Activated T-helper 1 cell treated with anti-CD3 and anti-CD28 coated beads, Interleukin-12 subunit alpha, Interleukin-12 subunit beta, Interleukin-2, Interleukin-4 antibody, amounts not matched to agents 30 ng/mL and 10 ng/mL and 1 ng/mL, durations not matched to agents 14 hours and 24 hours and 36 hours (primary cell): ENCODE measurements at places on chromosomes 3 and 15. TPM values are rescaled to one million over a fixed set of nuclear protein-coding genes. Genes with fewer than 3 reads are reported as not detected.
A peak's percentile ranks its signal among the peaks of the same experiment; 100 is the strongest.

Gene PAK6
- 0.26 and 0.78 TPM in 2 replicates for total RNA-seq

- no peak for DNase-seq
Observed at GRCh38 chr3:191944835-191945234, 483.9 kb downstream of the PYDC2 start.

Gene CKMT1B
- 0.44 and 0.86 TPM in 2 replicates for total RNA-seq

DNA sequence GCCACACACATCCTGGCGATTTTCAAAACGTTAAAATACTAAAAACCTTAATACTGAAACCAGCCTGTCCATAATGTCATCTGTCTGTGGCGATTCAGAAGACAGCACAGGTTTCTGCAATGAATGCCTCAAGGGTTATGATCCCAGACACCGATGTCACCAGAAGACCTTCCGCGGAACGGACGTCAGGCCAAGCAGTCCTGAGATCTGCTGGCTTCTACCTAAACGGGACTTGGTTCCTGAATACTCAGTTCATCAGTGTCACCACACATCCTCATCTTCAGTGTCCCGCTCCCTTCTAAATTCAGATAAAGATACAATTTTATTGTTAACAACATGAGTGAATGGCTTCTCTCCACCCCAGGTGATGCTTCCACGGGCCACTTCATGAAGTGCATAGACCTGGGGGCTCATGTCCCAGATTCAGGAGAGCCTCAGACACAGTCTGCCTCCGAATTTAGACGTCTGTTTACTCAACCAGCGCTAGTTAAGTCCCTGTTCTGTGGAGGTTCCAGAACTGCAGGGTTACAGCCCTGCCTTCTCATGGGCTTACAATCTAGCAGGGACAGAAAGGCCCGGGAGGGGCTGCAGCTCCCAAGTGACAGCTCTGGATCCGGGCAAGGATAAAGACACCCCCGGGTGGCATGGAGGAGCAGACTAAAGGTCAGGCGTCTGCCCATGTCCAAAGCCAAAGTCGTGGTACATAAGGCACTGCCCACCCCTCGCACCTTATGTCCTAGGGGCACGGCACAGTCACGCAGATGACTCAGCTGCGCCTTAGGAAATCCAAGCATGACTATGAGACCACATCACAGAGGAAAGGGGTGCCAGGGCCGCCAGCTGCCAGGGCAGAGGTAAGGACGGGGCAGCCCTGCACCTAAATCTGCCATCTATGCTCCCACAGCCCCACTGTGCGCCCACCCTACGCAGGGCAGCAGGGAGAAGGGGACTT lies 75.9 kb downstream of the VGLL4 start:
- no peak for DNase-seq

Gene CADM2
- not detected in 2 replicates for total RNA-seq

Gene PLSCR4
- total RNA-seq = not detected in 2 replicates

- no peak for DNase-seq
Observed at GRCh38 chr15:75502360-75502759, 50.9 kb upstream of the SIN3A start.

Gene PPP1R14D
- total RNA-seq = not detected in 2 replicates

DNA sequence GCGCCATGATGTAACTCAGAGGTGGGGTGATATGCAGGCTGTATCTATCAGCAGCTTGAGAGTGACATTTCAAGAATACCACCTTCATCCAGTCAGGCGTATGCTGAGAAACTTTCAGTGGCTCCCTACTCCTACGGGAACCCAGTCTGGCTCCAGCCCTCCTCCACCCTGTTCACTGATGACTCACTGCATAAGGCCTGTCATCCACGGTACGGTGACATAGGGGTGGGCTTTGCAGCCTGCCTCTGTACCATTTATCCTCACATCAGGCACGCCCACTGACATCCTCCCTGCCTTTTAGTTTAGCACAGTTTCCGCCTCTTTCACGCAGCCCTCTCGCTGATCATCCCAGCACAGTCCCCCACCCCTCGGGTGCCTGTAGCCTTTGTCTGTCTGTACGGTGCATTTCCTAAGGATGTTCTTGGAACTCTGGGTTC lies 11.7 kb downstream of the PXYLP1 start:
- peak; percentile 34 for DNase-seq

Gene FETUB
- not detected in 2 replicates for total RNA-seq

- DNase-seq = no peak
Observed at GRCh38 chr15:27706300-27706699, 392.8 kb downstream of the OCA2 start.

DNA sequence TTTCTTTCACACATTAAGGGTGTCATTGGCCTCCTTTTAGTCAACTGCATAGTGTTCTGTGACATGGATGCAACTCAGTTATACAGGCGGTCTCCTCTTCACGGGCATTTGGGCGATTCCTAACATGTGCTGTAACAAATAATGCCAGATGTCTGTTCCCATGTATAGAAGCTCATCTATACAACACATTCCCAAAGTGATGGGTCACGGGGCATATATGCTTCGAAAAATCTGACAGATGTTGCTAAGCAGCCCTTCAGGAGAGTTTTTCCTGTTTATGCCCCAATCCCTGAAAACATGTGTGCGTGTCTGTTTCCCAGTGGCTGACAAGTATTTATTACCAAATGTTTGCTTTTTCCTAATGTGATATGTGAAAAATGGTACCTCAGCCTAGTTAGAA lies 25.8 kb downstream of the LRRK1 start:
- no peak for DNase-seq

- DNase-seq = no peak
Observed at GRCh38 chr3:101941318-101942040, 92.2 kb downstream of the NFKBIZ start.

- DNase-seq = no peak
Observed at GRCh38 chr3:123301331-123302184, 99.8 kb downstream of the SEC22A start.

Gene PPIP5K1
- total RNA-seq = 64.1 and 74.6 TPM in 2 replicates

Gene TERC
- total RNA-seq = 3.1 and 3.4 TPM in 2 replicates

Gene GOLGA6L26
- total RNA-seq = not detected in 2 replicates

GRCh38 chr15:41698779-41699178 lies 38.6 kb downstream of the MGA start:
- DNase-seq = no peak

Gene KIF15
- total RNA-seq = 23.2 and 25.5 TPM in 2 replicates

DNA sequence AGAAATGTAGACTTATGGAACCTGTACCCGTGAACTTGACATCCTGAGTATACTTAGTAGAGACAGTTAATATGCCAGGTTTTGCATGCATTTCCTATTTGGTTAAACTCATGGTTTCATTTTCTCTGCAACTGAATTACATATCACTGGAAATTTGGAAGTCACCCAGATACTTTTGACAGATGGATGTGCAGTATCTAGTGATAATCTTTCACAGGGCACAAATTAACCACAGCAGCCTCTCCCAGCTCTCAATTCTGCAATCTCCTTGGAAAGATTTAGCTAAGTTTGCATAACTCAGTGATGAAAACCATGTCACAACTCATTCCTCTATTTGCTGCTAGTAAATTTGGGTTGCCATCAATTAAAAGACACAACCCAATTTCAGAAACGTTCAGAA lies 162.3 kb upstream of the TPM1 start:
- DNase-seq = no peak

DNA sequence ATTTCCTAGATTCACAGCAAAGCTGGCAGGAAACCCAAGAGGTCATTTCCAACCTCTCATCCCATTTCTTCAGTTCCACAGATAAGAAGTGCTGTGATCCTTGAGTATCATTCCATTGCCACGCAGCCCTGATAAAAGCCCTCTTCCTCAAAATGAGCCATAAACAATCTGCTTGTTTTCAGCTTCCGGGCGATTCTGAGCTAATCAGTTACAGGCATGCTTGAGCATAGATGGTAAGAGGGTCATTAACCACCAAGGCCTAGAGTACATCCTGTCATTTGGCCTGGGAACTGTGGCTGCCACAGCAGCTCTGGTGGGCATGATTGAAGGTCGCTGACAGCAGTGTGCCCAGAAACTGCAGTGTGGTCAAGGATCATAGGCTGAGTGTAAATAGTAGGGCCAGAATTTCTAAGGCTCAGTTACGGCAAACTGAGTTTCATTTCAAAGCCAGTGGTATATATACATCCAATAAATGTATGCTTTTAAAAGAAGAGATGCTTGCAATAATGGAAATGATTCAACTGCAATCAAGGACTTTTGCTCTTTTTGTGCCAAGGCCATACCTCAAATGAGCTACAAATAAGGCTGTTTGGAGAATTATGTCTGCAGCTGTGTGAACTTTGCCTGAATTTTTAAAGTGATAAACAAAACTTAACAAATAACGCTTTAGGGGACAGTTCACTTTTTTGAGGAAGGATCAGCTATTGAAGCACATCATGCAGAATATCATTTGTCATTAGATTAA lies 47.3 kb downstream of the P3H2 start:
- no peak for DNase-seq

DNA sequence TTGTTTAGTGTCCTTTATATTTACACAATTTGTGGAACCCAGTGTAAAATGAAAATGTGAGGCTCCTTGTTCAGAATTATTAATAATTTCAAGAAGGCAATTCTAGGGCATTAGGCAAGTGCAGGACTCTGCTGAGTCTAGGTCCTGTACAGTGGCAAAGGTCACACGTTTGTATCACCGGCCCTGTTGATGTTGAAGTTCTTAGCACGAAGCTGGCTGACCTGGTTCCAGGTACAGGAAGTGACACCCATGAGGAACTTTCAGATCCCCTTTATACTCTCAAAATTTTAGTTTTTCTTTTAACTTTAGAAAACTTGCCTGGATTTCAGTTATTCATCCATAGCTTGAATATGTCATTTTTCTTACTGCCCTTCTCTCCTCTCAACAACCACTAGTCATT lies 349.4 kb downstream of the CNTN6 start:
- no peak for DNase-seq

- DNase-seq = no peak
Observed at GRCh38 chr3:161354554-161354953, 16.8 kb downstream of the SPTSSB start.

Gene MASP1
- not detected in 2 replicates for total RNA-seq

DNA sequence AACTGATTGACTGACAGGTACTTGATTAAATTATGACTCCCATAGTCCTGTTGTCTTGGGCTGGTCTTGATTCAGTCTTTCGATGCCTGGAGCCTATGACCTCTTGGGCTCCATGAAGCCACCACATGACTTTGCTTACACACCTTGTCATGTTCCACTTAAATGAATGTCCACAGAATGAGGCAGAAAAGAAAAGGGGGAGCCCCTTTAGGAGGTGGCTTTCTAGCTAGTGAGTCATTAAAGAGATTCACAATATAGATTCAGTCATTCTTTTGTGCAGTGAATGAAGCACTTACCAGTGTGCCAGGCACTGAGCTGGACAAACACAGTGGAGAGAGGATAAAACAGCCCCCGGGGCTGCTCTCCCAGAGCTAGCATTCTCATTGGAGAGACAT lies 17.1 kb downstream of the VIPR1 start:
- DNase-seq = no peak

Gene PPM1L
- total RNA-seq = 2.7 and 3.3 TPM in 2 replicates

Gene GALNT15
- not detected in 2 replicates for total RNA-seq

DNA sequence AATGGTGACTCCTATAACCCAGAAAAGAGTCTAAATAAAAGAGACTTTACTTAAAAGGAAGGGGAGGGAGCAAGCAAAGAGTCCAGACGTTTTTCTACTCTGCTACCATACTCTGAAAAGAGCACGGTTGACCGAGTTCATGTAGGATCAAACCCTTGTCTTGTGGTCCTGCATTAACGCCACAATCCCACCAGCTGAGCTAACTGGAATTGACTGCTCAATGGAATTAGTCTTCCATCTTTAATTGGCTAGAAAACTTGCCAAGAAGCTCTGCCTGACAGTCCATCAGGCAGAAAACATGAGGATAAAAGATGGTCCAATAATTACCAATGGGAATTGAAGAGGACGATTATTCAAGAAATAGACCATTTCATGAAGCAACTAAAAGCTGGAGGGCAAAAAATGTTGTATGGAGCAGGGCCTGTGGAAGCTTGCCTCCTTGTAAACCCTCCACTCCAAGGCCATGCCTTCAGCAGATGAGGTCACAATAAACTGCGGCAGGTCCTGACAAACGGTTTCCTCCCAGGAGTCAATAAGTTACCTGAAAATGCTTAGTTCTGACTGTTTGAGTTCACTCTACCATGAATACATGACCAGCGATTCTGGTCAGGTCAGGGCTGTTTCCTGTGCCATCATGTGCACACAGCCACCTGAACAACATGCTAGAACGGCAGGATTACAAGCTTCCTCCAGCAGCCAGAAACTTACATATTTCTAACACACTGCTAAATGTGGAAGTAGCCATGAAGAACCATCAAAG lies 35.6 kb upstream of the ARHGEF3 start:
- DNase-seq = no peak

- no peak for DNase-seq
Observed at GRCh38 chr3:99126316-99126715, 224.8 kb upstream of the DCBLD2 start.

Gene IFT80
- total RNA-seq = 14.0 and 14.8 TPM in 2 replicates

GRCh38 chr3:176824811-176825210 lies 372.5 kb downstream of the TBL1XR1 start:
- no peak for DNase-seq

- no peak for DNase-seq
Observed at GRCh38 chr3:191292243-191293015, 36.8 kb upstream of the CCDC50 start.

Gene CAND2
- 0.29 TPM in 2 replicates for total RNA-seq

Gene GPR27
- total RNA-seq = 0.70 and 1.3 TPM in 2 replicates

DNA sequence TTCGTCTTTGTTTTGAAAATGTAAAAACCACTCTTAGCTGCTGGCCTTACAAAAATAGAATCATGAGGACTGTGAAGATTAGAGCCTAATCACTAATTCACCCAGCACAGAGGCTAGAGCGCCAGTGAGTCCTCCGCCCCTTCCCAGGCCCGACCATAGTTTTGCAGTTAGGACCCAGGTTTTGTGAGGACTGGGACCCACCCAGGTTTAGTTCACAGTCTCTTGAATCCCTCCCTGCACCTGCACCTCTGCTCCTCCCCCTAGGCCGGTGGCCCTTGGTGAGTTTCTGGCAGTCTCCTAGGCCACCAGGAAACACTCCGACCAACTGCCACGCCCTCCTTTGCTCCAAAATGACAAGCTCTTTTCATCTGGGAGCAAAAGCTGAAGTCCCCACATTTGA lies 136.0 kb upstream of the CCDC54 start:
- DNase-seq = no peak

GRCh38 chr3:60708191-60708975 lies 542.9 kb downstream of the FHIT start:
- DNase-seq = no peak
